HS-5 (cell line): ENCODE measurements at places on chromosomes 11 and 22.

DNA sequence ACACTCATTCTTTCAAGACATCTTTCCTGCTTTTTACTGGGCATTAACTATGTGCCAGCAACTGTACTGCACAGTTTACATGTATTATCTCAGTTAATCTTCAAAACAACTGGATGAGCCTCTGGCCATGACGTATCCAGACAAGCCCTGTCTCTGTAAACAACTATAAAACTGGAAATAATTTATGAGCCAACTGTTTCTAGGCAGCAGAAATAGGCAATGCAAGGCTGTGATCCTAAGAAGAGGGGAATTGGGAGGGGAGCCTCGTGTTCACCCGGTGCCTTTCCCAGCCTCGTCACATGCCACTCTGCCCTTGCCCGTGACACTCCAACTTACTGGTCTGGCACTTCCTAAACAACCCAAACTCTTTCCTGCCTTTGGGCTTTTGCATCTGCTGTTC, 82.8 kb downstream of the FBXO7 start:
- DNase-seq, result no peak

GRCh38 chr11:125347261-125347585, 148.8 kb downstream of the FEZ1 start:
- DNase-seq, result no peak

GRCh38 chr11:4459500-4459899, 10.4 kb downstream of the OR52K2 start:
- no peak for DNase-seq

GRCh38 chr22:29353286-29353685, 35.1 kb downstream of the AP1B1 start:
- DNase-seq, result no peak

DNA sequence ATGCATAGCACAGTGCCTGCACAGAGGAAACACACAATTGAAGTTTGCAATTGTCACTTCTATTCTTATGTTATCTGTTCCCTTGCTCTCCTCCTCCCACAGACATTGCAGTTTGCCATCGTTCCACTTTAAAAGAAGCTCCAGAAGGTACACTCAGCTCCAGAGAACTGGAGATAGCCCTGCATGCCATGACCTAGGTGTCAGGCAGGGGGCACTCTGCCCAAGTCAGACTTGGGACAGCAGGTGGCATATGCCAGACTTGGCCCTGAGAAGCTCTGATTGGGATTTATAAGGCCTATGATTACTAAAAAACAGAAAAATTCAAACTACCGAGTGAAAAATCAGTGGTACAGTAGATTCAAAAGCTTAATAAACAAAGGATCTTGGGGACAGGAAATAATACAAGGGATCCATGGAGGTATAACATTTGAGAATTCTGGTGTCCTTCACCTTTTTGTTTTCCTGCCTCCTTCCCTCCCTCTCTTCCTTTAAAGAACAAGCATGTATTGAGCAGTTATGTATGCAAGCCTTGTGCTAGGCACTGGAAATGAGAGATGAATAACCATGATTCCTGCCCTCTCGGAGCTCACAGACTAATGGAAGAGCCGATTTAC, 40.0 kb downstream of the TENM4 start:
- DNase-seq, result no peak

DNA sequence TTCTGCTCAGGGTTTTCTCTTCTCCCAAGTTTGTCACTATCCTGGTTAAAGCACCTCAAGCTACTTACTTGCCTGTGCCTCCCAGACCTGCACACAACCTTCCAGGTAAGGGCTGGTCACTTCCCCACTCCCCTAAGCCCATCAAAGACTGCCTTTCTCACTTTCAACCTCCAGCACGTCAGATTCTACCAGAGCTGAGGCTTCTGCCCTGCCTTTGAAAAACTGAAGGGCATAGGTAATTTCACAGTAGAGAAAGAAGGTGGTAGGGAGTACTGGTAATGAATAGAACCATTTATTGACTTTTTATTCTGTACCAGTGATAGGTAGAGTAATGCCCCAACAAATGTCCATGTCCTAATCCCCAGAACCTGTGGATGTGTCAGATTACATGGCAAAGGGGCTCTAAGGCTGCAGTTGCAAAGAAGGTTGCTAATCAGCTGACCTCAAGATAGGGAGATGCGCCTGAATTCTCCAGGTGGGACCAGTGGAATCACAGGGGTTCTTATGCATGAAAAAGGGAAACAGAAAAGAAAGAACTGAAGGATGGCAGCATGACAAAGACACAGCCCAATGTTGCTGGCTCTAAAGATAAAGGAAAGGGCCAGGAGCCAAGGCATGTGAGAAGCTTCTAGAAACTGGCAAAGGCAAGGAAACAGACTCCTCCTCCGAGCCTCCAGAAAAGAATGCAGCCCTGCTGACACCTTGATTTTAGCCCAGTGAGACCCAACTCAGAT, 89.0 kb downstream of the SLC1A2 start:
- DNase-seq, result no peak

DNA sequence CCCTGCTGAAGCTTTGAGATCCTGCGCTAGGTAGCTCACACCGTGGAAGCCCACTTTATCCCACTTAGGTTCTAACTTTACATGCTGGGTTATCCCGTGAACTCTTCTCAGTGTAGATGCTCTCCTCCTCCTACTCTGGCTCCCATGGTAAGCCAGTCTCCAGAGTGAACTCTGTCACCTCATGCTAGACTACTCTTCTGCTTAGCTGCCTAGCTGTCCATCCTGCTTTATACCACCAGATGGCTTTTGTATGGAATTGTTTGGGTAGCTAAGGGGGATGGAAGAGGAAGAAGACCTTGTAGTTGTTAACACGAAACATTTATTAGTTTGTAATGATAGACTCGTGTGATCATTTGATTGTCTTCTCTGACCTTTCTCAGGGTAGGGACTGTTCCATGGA, 46.8 kb downstream of the EMSY start:
- DNase-seq, result no peak
